ENCODE measurements at places on chromosomes 12 and 14. TPM values are rescaled to one million over a fixed set of nuclear protein-coding genes. Genes with fewer than 3 reads are reported as not detected.

- no peak for DNase-seq
Measured at GRCh38 chr12:124862768-124863415, 772 bp downstream of the SCARB1 start.

- DNase-seq = no peak
Measured at GRCh38 chr14:25237845-25238244, 187.9 kb upstream of the STXBP6 start.

DNA sequence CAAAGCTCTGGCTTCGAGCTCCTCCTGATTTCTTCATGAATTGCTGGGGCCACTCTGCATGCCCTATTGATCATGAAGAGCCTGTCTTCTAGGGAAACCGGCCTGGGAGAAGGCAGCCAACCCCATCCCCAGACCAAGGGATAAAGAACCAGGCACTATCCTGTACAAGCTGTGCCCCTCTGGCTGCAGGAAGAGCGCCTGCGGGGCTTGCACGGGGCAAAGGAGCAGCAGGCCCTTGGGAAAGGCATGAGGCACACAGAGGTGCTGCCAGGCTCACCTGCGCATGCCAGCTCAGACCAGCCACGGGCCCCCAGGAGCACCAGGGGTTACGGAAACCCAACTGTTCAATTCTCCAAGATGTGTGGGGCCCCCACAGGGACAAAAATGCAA is 2.1 kb downstream of the ITPK1 start:
- DNase-seq = no peak

DNA sequence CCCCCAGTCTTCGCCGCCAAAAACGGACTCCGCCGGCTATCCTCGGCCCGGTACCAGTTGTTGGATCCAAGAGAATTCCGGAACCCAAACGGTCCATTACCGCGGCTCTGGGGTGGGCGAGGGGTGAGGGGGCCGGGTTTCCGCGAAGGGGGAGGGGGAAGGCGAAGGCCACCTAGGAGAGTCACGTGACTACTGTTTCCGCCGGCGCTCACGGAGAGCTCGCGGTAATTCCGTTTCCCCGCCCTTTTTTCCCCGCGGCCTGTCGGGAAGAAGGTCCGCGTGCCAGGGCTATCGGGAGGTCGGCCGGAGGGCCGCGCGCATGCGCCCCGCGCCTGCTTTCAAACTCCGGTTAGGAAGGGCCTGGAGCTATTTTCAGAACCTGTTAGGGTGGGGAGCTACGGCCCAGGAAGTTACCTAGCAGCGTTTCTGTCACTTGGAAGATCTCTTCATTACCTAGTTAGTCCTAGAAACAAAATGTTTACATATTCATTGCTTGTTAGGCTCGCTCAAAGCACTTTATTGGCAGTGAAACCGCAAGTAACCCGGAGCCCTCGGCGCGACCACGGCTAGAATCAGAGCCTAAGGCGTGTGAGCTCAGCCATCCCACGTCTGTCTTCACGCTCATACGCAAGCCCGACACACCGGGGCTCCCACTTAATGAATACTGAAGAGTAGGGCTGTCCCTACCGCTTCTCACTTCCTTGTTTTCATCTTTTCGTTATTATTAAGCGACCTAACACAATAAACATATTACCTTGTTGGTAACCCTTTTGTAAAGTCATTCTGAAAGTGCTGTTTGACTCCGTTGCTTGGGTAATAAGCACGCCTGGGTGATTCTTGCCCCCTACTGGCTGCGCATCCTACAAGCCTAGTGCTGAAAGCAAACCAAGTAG is 624 bp upstream of the SBNO1 start:
- DNase-seq = peak; percentile 99

DNA sequence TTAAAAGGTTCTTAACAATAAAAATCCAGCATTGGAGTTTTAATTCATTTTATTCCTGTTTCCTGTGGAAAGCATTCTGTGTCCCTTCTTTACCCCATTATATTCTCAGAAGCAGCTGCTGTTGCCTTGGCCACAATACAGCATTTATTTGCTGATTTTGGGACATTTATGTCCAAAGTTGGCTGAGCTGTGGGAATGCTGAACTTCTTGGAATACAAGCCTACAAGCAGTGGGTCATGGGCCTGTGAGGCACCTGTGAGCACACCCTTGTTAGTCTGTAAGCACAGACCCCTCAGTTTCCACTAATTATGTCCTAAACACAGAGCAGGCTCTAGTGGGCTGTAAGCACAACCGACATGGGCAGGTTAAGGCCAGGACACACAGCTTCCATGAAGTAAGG is 122.2 kb upstream of the IGF1 start:
- DNase-seq = peak; percentile 29

The SLCO1C1 gene
- 0.73 TPM for polyA plus RNA-seq
